Heart right ventricle (tissue), 16 donors: ENCODE measurements at places on chromosomes 2 and 18. TPM values are rescaled to one million over a fixed set of nuclear protein-coding genes. Genes with fewer than 3 reads are reported as not detected.

GRCh38 chr18:13099113-13099512 is 108.0 kb downstream of the CEP192 start:
- DNase-seq, result no peak

GRCh38 chr2:16069933-16070647 is 129.7 kb downstream of the MYCN start:
- DNase-seq, result no peak

- DNase-seq, result no peak
Observed at GRCh38 chr2:178873912-178874311, 66.7 kb upstream of the TTN start.

DNA sequence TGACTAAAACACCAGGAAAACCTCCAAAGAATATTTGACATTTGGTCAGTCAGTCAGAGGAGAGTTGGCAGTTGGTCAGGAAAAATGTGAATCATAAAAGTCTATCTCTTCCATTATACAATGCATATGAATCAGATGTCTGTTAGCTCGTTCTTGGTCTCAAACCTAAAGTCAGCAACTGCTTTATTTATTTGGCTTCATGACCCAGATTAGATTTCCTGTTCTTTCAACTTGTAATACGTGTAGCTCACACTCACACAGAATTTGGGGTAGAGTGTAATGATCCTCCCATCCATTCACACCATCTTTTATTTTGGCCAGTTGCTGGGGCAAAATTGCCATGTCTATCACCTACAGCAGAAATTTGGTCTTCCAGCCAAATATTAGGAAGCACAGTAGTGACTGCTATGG is 81.9 kb upstream of the COL5A2 start:
- DNase-seq, result no peak

DNA sequence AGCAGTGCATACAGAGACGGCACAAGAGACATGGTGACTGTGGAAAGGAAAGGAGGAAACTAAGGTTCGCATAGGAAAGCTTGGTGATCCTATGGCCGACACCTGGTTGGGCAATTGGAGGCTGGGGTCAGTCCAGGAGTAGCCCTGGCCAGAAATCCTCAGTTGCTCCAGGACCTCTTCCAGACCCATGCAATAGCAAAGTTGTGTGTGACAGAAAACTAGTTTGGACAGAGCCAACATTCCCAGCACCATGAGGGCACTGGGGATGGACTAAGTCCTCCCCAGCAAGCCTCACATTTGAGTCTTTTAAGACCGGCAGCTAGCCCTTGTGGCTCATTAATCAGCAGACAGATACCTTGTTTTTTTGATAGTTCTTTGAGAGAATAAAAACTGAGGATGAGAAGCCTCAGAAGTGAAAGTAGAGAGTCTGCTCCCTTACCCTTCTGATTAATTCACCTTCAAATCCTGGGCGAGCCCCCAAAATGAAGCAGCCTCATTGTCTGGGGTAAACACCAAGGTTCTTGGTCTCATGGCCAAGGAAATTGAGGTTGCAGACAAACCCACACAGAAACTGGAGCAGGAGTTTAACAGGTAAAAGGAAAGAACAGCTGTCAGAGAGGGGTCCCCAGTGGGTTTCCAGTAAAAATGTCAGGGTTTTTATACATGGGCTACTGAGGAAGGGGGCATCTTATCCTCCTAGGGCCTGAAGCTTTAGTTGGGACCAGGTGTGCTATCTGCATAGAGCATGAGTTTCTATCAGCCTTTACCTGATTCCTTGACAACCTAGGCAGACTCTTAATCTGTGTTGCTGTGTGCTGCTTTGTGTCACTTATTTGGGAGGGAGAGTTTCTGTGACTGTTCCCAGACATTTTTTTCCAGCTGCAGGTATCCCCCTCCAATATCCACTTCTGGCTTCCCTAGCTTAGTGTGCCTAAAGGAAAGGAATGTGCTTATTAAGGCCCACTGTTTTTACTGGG is 39.1 kb downstream of the STK17B start:
- no peak for DNase-seq

DNA sequence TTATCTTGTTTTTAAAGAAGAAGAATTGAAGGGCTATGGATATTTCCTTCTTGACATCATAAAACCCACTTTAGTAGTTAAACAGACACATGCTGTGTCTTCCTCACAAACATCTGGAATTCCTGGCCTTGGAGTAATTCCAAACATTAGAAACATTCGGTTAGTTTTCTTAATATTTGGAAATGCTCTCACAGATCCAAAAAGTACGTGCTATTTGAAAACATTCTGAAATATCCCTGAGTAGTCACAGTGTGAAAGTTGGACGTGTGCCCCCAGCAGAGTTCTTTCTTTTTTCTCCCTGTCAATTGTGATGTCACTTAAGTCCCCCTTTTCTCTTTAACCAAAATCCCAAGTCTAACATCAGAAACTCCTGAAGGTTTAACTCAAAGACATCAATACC is 91.3 kb downstream of the ANTXR1 start:
- no peak for DNase-seq

DNA sequence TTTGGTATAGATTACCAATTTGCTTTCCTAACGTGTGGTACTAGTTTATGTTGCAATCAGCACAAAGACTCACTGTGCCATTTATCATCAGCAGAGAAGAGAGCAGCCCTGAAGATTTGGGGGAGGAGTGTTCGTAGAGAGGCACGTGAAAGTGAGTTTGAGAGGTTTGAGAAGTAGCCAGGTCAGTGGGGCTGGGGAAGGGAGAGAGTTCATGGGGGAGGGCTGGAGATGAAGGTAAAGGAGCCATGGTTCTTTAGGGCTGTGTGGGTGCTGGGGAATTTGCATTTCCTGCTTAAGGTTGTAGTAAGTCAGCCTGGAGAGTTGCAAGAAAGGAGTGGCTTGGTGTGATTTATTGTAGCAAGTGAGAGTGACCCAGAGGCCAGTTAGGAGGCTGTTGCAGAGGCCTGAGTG is 172.1 kb downstream of the NEDD4L start:
- no peak for DNase-seq

DNA sequence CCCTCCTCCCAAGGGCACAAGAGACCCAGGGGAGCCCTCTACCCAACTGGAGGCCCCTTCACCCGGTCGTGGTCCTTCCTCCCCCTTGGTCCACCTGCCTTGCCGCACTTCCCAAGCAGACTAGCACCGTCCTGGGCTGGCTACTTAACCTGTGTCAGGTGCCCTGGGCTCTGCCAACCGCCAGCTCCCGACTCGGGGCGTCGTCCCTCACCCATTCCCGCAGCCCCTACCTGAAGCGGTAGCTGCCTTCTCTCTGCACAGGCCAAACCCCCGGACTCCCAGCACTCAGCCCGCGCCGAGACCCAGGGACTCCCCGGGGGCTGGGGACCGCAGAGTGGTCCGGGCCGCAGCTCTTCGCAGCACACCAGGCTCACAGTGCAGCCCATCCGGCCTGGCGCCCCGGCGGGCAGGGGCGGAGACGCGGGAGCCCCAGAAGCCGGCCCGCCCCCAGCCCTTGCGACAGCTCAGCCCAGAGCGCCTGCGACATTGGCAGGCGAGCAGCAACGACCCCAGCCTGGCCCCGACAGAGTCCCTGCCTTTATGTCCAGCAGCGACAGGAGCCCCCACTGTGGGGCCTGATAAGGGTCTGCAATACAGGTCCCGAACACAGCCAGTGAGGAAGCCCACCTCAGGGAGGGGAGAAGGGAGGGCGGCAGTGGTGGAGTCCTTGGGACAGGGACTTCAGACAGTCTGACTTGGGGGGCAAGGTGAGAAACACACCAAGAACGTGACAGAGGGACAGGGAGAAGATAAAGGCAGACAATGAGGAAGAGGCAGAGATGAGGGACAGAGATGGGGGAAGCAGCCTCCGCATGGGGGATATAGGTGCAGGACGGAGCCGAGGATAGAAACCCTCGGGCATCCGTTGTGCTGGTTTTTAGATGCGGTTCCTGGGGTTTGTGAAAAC is 31.0 kb upstream of the TNS1 start:
- no peak for DNase-seq

DNA sequence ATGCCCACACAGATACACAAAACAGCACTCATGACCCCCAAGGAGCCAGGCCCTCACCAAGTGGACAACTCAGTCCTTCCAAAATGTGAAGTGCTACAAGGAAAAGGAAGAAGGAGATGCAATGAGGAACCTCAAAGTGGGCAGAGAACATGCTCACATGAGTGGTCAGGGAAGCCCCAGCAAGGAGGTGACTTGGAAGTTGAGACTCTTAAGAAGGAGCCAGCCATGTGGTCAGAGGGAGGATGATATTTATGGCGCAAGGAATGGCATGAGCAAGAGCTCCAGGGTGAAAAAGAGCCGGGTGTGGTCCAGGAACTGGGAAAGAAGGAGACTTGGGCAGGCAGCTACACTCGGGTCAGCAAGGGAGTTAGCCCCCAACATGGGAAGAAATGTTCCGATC is 30.0 kb upstream of the KLHL29 start:
- no peak for DNase-seq

- DNase-seq, result no peak
Observed at GRCh38 chr2:126838716-126838985, 60.0 kb upstream of the TEX51 start.

DNA sequence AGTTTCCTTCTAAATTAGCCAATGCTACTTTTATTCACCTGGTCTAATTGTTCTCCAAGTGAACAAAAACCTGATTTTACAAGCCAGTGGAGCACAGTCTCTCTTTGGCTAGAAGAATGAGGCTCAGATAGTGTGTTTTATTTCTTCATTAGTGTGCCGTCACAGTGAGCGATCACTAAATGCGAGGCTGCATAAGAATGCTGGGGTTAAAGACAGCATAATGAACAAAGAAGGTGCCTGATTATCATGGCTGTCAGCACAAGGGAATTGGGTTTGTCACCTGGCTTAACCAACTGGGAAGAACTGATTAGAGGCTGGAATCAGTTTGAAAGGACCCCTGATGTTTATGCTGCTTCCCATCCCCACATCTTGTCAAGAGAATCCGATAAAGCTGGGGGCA is 76.4 kb downstream of the EPHA4 start:
- DNase-seq, result no peak

- no peak for DNase-seq
Observed at GRCh38 chr2:128435576-128436478, 117.2 kb upstream of the HS6ST1 start.

DNA sequence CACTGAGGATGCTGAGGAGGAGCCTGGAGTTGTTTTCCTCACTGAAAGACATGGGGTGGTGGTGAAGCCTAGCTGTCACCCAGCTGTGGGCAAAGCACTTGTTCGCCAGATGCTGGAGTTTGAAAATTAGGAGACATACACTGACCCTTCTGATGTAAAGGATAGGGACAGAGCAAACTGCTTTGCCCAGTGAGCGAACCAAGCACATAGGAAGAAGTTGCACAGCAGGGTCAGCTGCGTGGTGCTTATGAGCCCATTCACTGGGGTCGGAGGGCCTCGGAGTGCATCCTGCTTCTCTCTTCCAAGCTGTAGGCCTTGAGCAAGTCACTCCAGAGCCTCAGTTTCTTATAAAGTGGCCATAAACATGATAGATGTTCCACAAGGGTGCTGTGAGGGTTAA is 50.9 kb downstream of the HK2 start:
- no peak for DNase-seq

Gene C1QL2
- total RNA-seq, result not detected

Gene SKA1
- 0.28 TPM for total RNA-seq

Gene TMEM37
- 1.9 TPM for total RNA-seq

Gene BCL2
- 18.3 TPM for total RNA-seq

Gene GALNT5
- total RNA-seq, result 0.15 TPM
